ENCODE measurements at places on chromosomes 5 and 9.

- no peak for DNase-seq
- peaks cover 28% of the 10 kb centered on the region for H3K36me3 ChIP-seq
- H3K4me3 ChIP-seq = no peak overlapping the region
- H3K4me1 ChIP-seq = no peaks in the 10 kb centered on the region
- H3K27me3 ChIP-seq = no peaks in the 10 kb centered on the region
Observed at GRCh38 chr5:119220576-119221197, 135.1 kb upstream of the TNFAIP8 start.

DNA sequence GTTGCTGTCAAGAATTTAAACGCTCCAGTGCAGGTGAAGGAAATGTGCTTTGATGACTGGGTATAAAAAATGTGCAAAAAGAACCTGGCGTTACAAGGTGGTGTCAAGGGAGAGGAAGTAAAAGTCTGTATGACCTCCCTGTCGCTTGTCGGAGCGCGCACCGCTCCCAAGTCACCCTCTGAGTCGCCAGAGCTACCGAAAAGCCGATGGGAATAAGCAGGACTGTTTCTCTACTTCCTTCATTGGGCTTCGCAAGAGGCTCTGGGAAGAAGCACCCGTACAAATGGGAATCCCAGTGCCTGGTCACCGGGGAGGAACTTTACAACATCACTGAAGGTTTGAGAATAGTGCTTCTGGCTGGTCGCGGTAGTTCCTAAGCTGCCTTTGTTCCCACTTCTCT is 1.3 kb upstream of the DMRT2 start:
- H3K27ac ChIP-seq = no peak overlapping the region
- peaks cover 2% of the 10 kb centered on the region for H3K27me3 ChIP-seq
- no peak overlapping the region for H3K4me3 ChIP-seq
- DNase-seq = no peak

DNA sequence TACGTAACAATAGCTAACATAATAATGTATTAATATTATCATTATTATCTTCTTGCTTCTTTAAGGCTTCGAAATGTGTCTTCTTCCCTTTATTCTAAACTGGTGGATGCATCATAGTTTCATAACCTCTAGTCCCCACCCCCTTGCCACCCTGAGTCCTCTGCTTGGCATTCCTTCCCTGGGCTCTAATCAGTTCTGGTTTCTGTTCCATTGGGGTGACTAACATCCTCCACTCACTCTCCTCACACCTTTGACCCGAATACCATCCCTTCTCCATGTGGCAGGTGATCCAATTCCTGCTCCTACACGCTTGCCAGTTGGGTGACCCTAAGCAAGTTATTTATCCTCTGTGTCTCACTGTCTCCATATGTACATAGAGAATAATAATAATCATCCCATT is 286.1 kb downstream of the TRPM3 start:
- no peak overlapping the region for H3K4me3 ChIP-seq
- no peaks in the 10 kb centered on the region for H3K4me1 ChIP-seq
- no peaks in the 10 kb centered on the region for H3K27me3 ChIP-seq
- H3K27ac ChIP-seq = no peak overlapping the region

- H3K4me3 ChIP-seq = no peak overlapping the region
- H3K27me3 ChIP-seq = peaks cover 16% of the 10 kb centered on the region
- H3K27ac ChIP-seq = no peak overlapping the region
- no peak for DNase-seq
- no peaks in the 10 kb centered on the region for H3K36me3 ChIP-seq
- no peaks in the 10 kb centered on the region for H3K4me1 ChIP-seq
Observed at GRCh38 chr5:150309101-150309885, 6.6 kb upstream of the ARSI start.

GRCh38 chr5:126138281-126138931 is 284.8 kb upstream of the GRAMD2B start:
- DNase-seq = no peak
- H3K36me3 ChIP-seq = no peaks in the 10 kb centered on the region
- no peaks in the 10 kb centered on the region for H3K27me3 ChIP-seq
- no peak overlapping the region for H3K27ac ChIP-seq
- H3K4me1 ChIP-seq = no peaks in the 10 kb centered on the region

GRCh38 chr5:138620663-138621224 is 45.5 kb upstream of the HSPA9 start:
- H3K36me3 ChIP-seq = no peaks in the 10 kb centered on the region
- no peak overlapping the region for H3K27ac ChIP-seq
- no peak for DNase-seq

DNA sequence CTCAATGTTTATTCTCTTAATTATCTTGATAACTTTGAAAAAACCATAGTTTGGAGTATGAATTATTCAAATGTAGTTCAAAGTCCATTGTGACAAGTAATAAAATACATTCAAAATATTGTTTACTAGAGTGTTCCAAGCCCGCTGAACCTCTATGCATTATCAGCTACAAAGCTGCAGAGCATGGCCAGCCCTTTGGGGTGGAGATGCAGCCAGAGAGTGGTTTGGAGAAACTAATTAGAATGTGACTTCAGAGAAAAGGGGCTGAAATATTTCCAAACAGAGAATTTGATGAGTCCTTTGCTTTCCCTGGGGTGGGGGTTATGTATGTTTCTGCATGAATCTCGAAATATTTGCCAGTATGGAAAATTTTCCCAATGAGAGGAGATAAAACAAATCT is 211.3 kb downstream of the NTRK2 start:
- DNase-seq = no peak
- H3K27me3 ChIP-seq = no peaks in the 10 kb centered on the region
- H3K27ac ChIP-seq = no peak overlapping the region
- no peaks in the 10 kb centered on the region for H3K36me3 ChIP-seq

- no peak overlapping the region for H3K27ac ChIP-seq
- H3K4me1 ChIP-seq = no peaks in the 10 kb centered on the region
- no peaks in the 10 kb centered on the region for H3K36me3 ChIP-seq
- H3K4me3 ChIP-seq = no peak overlapping the region
Observed at GRCh38 chr9:98635374-98635773, 73.4 kb downstream of the GABBR2 start.

- H3K36me3 ChIP-seq = no peaks in the 10 kb centered on the region
- H3K27ac ChIP-seq = no peak overlapping the region
- no peak overlapping the region for H3K4me3 ChIP-seq
- DNase-seq = no peak
Observed at GRCh38 chr5:76292620-76293322, 110.3 kb upstream of the IQGAP2 start.

DNA sequence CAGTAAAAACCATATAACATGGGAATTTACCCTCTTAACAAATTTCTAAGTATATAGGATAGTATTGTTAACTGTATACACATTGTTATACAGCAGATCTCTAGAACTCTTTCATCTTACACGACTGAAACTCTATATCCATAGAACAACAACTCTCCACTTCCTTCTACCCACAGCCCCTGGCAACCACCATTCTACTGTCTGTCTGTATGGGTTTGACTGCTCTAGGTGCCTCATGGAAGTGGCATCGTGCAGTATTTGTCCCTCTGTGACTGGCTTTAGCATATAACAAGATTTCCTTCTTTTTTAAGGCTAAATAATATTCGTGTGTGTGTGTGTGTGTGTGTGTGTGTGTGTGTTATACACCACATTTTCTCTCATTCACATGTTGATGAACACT is 100.7 kb downstream of the ZNF462 start:
- DNase-seq = peak; percentile 3
- peaks cover 12% of the 10 kb centered on the region for H3K4me1 ChIP-seq
- no peak overlapping the region for H3K27ac ChIP-seq
- no peaks in the 10 kb centered on the region for H3K27me3 ChIP-seq

DNA sequence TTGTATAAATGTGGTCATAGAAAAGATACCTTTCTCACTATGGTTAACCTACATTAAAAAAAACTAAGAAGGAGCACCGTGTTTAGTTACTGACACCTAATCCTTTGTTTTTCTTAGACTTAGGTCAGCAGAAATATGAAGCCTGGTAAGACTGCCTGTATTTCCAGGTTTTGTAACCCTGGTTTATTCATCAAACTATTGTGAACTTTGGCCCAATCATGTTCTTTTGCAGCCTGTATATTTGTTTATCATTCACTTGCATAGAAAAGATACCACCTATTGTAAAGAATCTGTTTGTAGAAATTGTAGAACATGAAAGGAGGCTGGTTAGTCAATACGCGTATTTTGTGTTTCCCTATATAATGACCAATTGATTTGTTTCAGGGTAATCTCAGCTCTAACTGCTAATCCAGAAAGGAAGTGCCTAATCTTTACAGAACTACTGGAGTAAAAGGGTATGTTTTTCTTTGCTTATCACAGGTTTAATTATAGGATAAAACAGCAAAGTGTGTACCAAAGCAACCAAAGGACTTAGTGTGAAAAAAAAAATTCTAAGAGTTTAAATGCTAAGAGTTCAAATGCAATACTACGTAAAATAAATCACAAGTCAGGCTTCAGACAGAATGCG is 103.6 kb downstream of the LURAP1L start:
- no peak overlapping the region for H3K4me3 ChIP-seq
- H3K36me3 ChIP-seq = no peaks in the 10 kb centered on the region
- DNase-seq = no peak
- no peaks in the 10 kb centered on the region for H3K27me3 ChIP-seq
- no peaks in the 10 kb centered on the region for H3K4me1 ChIP-seq
- H3K27ac ChIP-seq = no peak overlapping the region

- no peak overlapping the region for H3K4me3 ChIP-seq
- H3K4me1 ChIP-seq = peaks cover 43% of the 10 kb centered on the region
Observed at GRCh38 chr9:20662156-20662555, 21.9 kb upstream of the FOCAD start.

- no peak for DNase-seq
- no peak overlapping the region for H3K27ac ChIP-seq
- H3K36me3 ChIP-seq = no peaks in the 10 kb centered on the region
- H3K27me3 ChIP-seq = no peaks in the 10 kb centered on the region
- H3K4me1 ChIP-seq = no peaks in the 10 kb centered on the region
- H3K4me3 ChIP-seq = no peak overlapping the region
Observed at GRCh38 chr5:164237486-164237885, 732.1 kb downstream of the MAT2B start.

- no peak overlapping the region for H3K4me3 ChIP-seq
- H3K27ac ChIP-seq = no peak overlapping the region
- H3K27me3 ChIP-seq = no peaks in the 10 kb centered on the region
- no peak for DNase-seq
Observed at GRCh38 chr9:76415731-76416130, 21.5 kb upstream of the RFK start.

GRCh38 chr5:72550595-72550994 is 43.4 kb upstream of the ZNF366 start:
- H3K36me3 ChIP-seq = no peaks in the 10 kb centered on the region
- H3K4me1 ChIP-seq = no peaks in the 10 kb centered on the region
- no peak overlapping the region for H3K4me3 ChIP-seq
- no peak for DNase-seq
- H3K27me3 ChIP-seq = peaks cover 3% of the 10 kb centered on the region

GRCh38 chr5:96637196-96637595 is 25.0 kb upstream of the CAST start:
- no peak overlapping the region for H3K27ac ChIP-seq
- peaks cover 4% of the 10 kb centered on the region for H3K27me3 ChIP-seq
- no peaks in the 10 kb centered on the region for H3K4me1 ChIP-seq
- no peak for DNase-seq
- H3K36me3 ChIP-seq = no peaks in the 10 kb centered on the region

- H3K36me3 ChIP-seq = no peaks in the 10 kb centered on the region
- H3K27me3 ChIP-seq = no peaks in the 10 kb centered on the region
- DNase-seq = no peak
- H3K27ac ChIP-seq = no peak overlapping the region
- H3K4me3 ChIP-seq = no peak overlapping the region
Observed at GRCh38 chr5:62100201-62100600, 205.8 kb upstream of the KIF2A start.

DNA sequence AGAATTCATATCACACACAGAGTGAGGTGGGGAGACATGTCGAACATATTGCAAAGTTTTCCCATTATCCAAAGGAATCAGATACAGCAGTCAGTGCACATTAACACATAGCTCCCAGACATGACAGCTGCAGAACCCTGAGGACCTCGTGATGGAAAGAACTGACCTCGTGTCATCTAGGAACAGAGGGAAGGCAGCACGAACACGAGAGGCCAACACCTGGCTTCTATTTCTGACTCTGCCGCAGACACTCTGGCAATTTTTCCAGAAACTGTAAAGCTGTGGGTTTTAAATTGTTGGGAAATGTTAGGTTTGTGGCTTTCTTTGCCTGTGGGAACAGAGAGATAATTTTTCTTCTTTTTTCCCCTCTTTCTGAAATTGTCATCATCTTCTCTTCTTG is 315.0 kb upstream of the PIK3R1 start:
- DNase-seq = no peak
- H3K27me3 ChIP-seq = no peaks in the 10 kb centered on the region
- H3K4me3 ChIP-seq = no peak overlapping the region
- H3K36me3 ChIP-seq = no peaks in the 10 kb centered on the region
- H3K27ac ChIP-seq = no peak overlapping the region

GRCh38 chr5:11292648-11293356 is 531.8 kb upstream of the DAP start:
- H3K4me3 ChIP-seq = no peak overlapping the region
- H3K27ac ChIP-seq = no peak overlapping the region
- H3K4me1 ChIP-seq = no peaks in the 10 kb centered on the region
- no peaks in the 10 kb centered on the region for H3K27me3 ChIP-seq
- H3K36me3 ChIP-seq = no peaks in the 10 kb centered on the region
